Central memory CD8-positive, alpha-beta T cell (primary cell): ENCODE measurements at places on chromosomes 5 and 9.

DNA sequence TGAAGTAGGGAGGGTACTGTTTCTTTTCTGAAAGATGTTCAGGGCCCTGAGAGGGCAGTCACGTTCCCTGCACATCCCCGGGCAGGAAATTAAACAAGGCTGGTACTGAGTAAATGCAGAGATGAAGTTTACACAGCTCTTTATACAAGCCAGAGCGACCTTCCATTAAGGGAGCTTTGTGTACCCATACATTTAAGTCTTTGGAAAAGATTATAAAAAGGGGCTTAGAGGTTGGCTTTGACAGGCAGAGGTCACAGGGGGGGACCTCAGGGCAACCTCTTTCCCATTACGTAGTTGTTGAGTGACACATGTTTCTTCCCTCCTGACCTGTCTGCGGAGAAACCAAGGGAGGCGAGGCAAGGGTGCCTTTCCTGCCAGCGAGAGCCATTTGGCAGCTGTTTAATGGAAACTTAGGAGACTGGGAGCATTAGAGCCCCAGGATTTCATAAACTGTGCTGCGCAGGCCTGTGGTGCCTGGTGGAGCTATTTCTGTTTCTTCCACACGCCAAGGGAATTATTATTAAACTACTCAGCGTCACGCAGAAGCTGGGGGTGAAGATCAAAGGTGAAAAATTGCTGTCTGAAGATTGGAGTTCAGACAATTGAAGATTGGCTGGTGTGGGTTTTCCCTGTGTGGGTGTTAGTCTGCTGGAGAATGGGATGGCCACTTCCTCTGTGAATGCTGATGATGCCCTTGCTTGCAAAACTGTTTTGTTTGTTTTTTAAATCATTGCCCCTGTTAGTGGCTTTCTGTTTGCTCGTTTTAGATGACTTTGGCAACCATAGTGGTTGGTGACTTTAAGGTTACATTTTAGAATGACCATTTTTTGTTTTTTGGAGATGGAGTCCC is 3.2 kb upstream of the SMIM32 start:
- no peak for DNase-seq

DNA sequence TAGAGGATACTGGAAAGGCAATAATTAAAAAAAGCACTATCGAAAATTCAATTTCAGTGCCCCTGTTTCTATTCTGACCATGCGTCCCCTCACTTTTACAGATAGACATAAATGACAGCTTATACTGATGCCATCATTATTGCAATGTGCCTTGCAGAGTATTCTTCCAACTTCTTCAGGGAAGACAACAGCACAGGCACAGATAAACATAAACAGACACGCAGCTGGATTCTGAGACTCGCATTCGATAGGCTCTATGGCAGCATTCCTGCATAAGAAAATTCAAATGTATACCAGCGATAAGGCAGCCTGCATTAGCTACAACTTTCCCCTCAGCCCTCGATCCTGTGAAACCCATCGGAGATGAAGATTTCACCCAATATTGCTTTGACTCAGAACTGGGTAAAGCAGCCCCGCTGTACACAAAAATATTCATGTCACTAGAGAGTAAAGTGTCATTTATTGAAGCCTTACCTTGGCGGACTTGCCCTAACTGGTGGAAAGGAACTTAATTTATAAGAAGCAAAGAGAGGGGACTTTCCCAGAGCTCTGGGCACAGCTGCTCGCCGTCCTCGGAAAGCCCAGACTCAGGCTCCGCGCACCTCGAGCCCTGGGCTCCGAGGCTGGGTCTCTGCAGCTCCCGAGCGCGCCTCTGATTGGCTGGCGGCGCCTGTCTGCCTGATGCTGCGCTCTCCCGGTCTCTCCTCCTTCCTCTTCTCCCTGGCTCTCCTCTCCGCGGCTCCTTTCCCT is at the start of gene CDH18:
CDH18 (minus strand) TSS at position 589 of the 750 bp plus-strand sequence. CDS start 149,214 bp downstream, outside the sequence.
- no peak for DNase-seq

GRCh38 chr9:90969021-90969675 is 167.5 kb downstream of the SYK start:
- no peak for DNase-seq

GRCh38 chr9:127124792-127125191 is 2.4 kb upstream of the ANGPTL2 start:
- no peak for DNase-seq

DNA sequence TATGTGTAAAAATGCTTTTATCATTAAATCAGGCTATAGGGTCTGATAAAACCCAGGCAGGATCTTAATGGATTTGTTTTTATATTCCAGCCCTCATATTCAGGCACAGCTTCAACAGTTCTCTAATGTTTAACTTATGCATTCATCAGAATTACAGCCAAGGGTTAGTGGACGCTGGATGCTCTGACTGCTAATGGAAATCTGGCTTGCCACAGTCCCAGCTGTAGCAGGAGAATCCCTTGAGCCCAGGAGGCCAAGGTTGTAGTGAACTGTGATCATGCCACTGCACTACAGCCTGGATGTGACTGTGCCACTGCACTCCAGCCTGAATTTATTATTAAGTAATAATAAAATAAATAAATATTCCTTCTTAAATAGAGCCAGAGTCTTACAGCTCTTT is 98.0 kb downstream of the SLC25A46 start:
- no peak for DNase-seq

GRCh38 chr5:10743951-10744350 is 17.1 kb downstream of the DAP start:
- no peak for DNase-seq

GRCh38 chr5:79562351-79563246 is 48.7 kb upstream of the HOMER1 start:
- no peak for DNase-seq

DNA sequence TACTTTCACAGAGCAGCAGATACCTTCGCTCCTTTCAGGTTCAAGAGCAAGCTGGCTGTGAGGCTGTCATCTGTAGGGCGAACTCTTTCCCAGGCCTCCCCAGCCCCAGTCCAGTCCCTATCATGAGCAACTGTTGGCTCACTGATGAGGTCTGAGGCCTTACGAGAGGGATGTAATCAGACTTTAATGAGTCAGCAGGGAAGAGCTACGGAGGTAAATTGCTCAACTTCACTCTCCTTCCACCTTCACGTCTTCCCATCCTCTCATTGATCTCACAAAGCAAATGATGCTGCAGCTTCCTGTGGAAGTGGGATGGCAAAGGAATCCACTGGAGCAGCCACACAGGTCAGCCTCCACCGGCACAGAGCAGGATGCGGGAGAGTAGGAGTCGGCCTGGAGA is 130.7 kb upstream of the TBCA start:
- DNase-seq = no peak

DNA sequence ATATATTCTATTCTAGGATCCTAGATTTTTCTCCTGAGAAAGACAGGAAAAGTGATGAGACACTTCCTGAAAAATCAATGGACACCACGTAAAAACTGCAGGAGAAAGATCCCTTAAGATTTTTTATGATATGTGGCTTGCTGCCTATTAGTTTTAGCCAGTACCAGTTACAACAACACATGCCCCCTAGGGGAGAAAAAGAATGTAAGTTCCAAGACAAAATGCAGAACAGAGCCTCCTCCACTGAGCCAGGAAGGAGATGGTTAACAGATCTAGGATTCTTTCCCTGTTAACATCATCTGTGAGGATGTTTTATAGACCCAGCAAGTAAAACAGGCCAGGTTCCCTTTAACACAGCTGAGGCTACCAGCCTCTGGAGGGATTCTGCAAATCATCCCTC is 574.7 kb downstream of the TLE4 start:
- DNase-seq = no peak

DNA sequence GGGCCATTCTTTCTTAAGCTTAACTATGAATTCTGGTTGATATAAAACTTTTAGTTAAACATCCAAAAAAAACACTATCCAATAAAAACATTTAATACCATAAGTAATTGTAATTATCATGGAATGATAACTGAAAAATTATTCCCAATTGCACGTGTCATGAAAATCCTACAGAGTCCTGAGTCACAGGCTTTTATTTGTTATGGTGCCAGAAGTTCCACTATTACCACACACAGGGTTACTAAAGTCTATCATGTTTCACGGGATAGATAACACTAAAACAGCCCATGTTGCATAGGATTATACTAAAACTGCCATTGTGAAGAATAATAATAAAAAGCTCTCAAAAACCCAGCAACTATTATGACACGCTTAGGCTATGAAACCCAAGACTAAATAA is 1381.8 kb downstream of the EFNA5 start:
- no peak for DNase-seq

GRCh38 chr5:42798284-42799240 is 13.1 kb downstream of the SELENOP start:
- no peak for DNase-seq

- DNase-seq = no peak
Observed at GRCh38 chr5:81572201-81572600, 178.3 kb upstream of the ACOT12 start.

DNA sequence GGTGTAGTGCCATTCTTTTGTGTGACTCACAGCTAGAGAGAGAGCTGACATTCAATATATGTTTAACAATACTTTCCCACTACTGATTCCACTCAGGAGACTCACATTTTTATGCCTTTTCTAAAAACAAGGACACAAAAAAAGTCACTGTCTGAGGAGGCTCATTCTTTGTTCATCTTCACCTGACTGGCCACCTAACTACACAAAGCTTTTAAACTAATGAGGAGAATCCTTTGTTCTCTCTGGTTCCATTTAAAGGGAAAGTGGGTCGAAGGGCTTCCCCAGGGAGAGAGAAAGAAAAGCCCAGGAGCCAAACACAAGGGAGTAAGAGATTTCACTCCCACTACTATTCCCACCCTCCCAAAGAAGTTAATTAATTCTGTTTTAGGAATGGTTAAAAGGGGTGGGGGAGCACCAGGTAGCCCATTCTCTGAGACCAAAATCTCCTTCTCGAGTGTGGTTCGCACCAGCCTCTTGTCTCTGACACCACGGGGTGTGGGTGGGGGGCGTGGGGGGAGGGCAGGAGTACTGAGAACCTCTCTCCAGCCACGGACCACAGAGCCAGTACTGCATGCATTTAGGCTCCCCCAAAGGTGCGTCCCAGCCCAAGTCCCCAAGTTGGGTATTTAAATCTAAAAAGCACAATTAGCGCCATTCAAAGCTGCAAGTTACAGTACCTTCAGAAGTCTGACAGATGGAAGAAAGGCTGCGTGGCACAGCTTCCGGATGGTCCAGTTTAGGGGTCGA is 747 bp downstream of the TRPM3 start:
- DNase-seq = no peak

- DNase-seq = no peak
Observed at GRCh38 chr9:70412832-70413463, 1.5 kb downstream of the KLF9 start.

- DNase-seq = no peak
Observed at GRCh38 chr9:125243792-125244260, 2.7 kb upstream of the HSPA5 start.

GRCh38 chr5:94771742-94772141 is 153.3 kb downstream of the SLF1 start:
- no peak for DNase-seq

- DNase-seq = no peak
Observed at GRCh38 chr5:171481571-171482433, 62.4 kb downstream of the FGF18 start.

GRCh38 chr5:159456722-159457465 is 126.6 kb upstream of the IL12B start:
- DNase-seq = no peak

GRCh38 chr5:132498152-132498551 is 7.6 kb upstream of the IRF1 start:
- no peak for DNase-seq

- DNase-seq = no peak
Observed at GRCh38 chr5:129658801-129659200, 89.1 kb upstream of the MINAR2 start.

GRCh38 chr5:71828291-71829040 is 109.4 kb downstream of the CARTPT start:
- DNase-seq = no peak

DNA sequence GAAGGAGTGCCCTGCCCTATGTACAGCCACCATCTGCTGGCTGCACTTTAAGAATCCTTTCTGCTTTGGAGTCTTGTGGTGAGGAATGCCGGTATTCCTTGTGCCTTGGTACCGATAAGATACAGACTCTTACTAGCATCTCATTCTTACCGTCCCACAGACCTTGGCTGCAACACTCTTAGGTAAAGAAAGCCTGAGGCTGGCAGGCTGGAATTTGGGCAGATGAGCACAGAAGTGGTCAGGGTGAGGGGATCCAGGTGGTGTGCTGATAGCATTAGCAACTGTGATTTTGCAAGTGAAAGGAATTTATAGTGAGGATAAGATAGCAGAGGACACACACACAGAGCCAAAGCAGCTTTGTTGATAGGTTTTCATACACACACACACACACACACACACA is 198.1 kb downstream of the ENC1 start:
- no peak for DNase-seq

DNA sequence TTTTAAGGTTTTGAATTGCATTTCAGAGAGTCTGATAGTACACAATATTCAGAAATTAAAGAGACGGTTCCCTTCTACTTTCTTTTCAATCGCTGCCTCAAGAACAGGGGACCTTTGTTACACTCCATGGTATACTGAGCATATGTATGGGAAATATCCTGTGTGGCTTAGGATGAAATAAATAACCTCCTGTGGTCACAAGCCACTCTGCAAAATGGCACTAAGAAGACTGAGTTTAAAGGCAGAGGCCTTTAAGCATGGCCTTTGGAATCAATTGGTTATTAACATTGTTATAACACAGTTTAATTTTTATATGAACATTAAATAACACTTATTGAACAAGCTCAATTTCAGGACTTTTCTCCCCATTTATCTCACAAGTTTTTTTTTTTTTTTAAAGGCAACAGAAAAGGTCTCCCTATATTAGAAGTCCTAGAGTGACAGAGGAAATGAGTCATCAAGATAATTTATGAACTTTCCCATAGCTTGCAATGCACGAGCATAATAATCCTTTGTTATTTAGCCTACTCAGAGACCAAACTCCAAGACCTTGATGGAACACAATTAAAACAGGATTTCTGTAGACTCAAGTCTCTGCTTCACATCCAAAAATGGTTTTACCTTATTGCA is 341.9 kb downstream of the TMEM167A start:
- DNase-seq = no peak

- DNase-seq = no peak
Observed at GRCh38 chr5:157464519-157465171, 4.6 kb downstream of the NIPAL4 start.

DNA sequence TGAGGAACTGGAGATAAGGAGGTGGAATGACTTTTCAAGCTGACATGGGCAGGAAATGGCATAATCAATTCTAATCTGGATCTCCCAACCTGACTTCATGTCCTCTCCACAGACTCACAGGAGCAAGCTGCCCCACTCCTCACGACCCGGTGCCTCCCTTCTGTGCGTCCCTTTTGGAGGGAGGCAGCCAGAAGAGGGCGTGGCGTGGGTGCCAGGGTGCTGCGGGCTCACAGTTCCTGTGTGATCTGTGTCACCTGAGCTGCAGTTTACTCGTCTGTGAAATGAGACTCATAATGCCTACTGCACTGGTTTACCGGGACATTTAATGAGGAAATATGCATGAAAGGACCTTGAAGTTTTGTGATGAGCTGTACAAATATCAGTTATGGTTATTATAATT is 207.4 kb downstream of the DAB2IP start:
- DNase-seq = no peak

- no peak for DNase-seq
Observed at GRCh38 chr5:156914371-156914737, 48.7 kb downstream of the TIMD4 start.

- DNase-seq = no peak
Observed at GRCh38 chr5:82670692-82671091, 392.5 kb upstream of the RPS23 start.
